SK-N-DZ (cell line): ENCODE measurements at places on chromosomes 2 and 18.

DNA sequence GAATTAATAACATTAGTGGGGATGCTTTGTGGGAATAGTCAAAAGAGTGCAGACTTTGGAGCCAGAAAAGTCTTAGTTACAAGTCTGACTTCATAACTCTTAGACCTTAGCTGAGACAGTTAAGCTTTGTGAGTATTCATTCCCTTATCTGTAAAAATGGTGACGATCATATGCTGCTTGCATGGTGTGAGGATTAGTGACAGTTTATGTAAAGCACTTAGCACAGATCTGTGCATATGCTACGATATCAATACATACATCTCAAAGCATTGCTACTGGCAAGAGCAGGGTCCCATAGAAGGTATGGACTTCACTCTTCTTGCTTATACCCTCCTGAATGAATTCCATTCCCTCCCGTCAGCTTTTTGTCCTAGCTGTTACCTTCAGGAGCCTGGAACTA lies 56.7 kb upstream of the LYPD6B start:
- DNase-seq = no peak

- no peak for DNase-seq
Measured at GRCh38 chr2:139033300-139033699, 253.1 kb upstream of the NXPH2 start.

DNA sequence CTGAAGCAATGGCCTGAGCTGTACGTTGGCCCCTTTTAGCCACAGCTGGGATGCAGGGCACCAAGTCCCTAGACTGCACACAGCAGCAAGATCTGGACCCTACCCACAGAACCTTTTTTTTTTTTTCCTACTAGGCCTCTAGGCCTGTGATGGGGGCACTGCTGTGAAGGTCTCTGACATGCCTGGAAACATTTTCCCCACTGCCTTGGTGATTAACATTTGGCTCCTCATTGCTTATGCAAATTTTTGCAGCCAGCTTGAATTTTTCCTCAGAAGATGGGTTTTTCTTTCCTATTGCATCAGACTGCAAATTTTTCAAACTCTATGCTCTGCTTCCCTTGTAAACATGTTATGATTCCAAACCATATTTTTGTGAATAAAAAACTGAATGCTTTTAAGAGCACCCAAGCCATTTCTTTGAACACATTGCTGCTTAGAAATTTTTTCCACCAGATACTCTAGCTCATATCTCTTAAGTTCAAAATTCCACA lies 33.5 kb downstream of the PDE1A start:
- DNase-seq = no peak

- DNase-seq = no peak
Measured at GRCh38 chr2:43927442-43927841, 68.3 kb downstream of the LRPPRC start.

GRCh38 chr2:78941751-78942150 lies 83.8 kb upstream of the REG3G start:
- no peak for DNase-seq

DNA sequence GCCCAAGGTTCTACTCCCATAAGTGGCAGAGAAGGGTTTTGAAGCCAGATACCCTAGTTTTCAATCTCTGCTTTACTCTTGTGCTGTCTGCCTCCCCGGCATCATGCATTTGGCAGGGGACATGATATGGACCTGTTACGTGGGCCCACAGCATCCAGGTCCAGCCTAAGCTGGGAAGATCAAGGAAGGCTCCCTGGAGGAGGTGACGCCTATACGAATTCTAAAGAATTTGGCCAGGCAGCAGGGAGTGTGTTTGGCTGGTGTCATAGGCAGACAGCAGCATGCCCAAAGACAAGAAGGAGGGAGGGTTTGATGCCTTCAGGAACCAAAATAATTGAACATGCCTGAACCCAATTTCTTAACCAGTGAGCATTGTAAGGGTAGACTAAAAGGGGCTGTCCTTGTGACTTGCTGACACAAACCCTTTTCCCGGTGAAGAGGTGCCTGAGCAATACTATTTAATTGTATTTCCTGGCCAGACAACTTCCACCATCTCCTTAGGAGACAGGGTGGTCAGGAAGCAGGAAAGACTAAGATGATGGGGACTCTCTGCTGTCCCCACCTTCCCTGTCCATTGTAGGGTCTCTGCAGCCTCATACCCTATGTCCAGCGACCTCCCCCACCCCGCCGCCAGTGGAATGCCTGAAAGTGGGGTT lies 21.3 kb downstream of the NRP2 start:
- no peak for DNase-seq

DNA sequence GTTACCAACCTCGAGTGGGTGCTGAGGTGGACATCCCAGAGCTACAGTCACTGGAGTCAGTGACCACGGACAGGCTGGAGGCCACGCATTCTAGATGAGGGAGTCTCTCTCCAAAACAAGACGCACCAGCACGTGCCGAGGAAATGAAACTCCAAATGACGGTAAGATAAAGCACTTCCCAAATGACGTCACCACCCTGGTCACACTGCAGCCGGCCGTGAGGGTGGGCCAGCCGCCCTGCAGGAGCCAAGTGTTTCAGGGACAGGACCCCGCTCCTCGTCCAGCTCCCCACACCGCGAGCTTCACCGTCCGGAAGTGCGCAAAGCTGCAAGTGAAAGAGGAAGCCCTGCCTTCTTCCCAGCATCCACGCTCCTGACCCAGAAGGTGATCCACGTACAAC lies 99.4 kb downstream of the ZNF516 start:
- DNase-seq = no peak

GRCh38 chr2:23624378-23624777 lies 239.4 kb downstream of the KLHL29 start:
- no peak for DNase-seq

GRCh38 chr18:13464432-13465123 lies 246.0 kb downstream of the LDLRAD4 start:
- no peak for DNase-seq

DNA sequence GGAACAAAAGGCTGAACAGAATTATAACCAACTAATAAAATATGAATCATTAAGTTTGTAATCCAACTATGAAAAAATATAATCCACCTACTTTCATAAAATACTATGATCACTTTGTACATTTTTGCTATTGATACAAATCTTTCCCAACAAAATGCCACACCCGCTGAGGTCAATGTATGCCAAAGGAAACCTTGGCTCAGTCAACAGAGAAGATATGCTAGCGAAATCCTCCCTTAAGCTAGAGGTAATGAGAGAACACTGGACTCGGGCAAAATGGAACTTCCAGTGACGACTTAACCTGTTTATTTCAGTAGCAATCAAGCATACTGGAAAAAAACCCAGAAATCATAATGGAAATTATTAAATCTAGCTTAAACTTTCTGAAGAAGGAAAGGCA lies 81.5 kb downstream of the NOL10 start:
- DNase-seq = no peak

DNA sequence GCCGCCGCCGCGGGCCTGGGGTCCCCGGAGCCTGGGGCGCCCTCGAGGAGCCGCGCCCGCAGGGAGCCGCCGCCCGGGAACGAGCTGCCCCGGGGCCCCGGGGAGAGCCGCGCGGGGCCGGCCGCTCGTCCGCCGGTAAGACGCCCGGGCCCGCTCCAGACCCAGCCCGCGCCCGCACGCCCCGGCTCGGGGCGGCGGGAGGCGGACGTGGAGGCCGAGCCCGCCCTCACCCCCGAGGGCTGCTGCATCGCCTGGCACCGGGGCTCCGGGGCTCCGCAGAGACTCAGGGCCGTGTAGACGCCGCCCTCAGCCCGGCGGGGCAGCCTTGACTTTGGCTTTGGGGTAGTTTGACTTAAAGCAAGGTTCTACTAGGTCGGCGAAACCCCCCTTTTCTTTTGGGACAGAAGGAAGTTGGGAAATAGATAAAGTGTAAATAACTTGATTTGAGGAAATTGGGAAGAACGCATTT lies 335 bp downstream of the ERFE start:
- no peak for DNase-seq

- no peak for DNase-seq
Measured at GRCh38 chr2:60054571-60055340, 498.7 kb downstream of the BCL11A start.

DNA sequence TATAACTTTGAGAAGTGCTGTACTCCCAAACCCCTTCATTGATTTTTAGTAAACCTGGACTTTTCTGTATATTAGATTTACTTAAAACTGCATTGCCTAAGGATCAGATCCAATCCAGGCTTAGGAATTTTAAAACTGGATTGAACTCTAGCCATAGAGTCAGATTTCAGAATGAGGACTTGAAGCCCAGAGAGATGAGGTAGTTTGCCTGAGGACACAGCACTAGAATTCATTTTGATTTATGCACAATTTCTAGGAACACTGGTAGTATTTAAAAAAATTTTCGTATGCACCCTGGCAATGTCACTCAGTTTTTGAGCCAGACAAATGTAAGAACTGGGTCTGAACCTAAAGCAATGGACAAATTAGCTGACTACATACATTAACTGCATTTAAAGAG lies 144.9 kb downstream of the KCTD1 start:
- DNase-seq = no peak

GRCh38 chr2:118584062-118584749 lies 263.2 kb downstream of the EN1 start:
- DNase-seq = no peak

- DNase-seq = no peak
Measured at GRCh38 chr2:173151671-173152401, 76.2 kb downstream of the MAP3K20 start.
